HFF-Myc (cell line): ENCODE measurements at places on chromosomes 12 and 14.

GRCh38 chr12:4870423-4870822 is 39.3 kb upstream of the KCNA1 start:
- DNase-seq, result no peak

GRCh38 chr14:96710060-96710666 is 87.0 kb upstream of the VRK1 start:
- no peak for DNase-seq

GRCh38 chr12:69431591-69432222 is 38.5 kb upstream of the FRS2 start:
- no peak for DNase-seq

DNA sequence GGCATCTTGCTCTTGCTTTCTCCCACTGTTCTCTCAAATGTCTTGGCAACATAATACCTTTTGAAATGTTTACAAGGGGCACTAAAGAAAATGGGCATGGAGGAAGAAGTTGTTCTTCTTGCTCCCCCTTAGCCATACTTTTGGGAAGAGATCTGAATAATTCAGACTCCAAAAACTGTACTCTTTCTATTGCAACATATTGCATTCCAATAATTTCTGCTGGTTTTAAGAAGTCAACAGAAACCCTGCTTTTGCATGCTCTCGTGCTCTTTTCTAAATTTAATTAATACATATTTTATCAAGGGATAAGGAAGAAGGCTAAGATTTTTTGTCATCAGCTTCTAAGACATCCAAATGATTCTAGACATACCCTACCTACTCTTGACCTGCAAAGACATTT is 409.9 kb upstream of the SOX5 start:
- no peak for DNase-seq

GRCh38 chr14:22887990-22888378 is 5.0 kb downstream of the REM2 start:
- DNase-seq, result no peak

GRCh38 chr12:99960311-99960710 is 24.4 kb downstream of the ANKS1B start:
- DNase-seq, result no peak

- no peak for DNase-seq
These were observed 456.7 kb downstream of the SLC16A7 start for GRCh38 chr12:60052483-60052882.

DNA sequence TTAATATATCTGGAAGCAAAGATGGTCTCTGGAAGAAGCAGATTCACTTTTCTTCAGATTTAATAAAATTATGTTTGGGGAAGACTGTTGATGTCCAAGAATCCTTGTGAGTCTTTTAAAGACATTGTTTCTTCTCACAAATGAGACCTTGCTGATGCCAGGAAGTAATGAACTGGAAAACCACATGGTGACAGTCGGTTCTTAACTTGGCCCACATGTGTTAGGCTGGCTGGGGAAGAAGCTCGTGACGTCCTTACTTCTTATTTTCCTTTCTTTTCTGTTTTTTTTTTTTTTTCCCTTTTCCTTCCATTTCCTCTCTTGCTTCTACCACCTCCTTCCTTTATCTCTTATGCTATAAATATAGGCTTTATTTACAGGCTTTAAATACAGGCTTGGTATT is 950.2 kb downstream of the BCL11B start:
- no peak for DNase-seq

DNA sequence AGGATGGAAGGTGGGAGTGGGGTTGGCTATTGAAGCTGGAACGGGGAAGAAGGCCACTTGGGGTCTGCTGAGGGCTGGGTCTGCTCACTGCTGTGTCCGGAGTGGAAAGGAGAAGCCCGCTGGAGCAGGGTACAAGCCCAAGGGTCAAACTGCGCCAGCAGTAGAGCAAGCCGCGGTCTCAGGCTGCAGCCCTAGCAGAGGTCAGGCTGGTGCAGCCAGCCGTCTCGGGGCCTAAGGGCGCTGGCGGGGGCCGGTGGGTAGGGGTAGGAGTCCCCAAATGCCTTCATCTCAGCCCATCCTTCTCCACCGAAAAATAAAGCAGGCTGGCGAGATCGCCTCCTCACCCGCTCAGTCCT is 718 bp upstream of the JDP2 start:
- DNase-seq, result no peak

GRCh38 chr14:90830931-90831701 is 14.9 kb upstream of the TTC7B start:
- DNase-seq, result no peak

DNA sequence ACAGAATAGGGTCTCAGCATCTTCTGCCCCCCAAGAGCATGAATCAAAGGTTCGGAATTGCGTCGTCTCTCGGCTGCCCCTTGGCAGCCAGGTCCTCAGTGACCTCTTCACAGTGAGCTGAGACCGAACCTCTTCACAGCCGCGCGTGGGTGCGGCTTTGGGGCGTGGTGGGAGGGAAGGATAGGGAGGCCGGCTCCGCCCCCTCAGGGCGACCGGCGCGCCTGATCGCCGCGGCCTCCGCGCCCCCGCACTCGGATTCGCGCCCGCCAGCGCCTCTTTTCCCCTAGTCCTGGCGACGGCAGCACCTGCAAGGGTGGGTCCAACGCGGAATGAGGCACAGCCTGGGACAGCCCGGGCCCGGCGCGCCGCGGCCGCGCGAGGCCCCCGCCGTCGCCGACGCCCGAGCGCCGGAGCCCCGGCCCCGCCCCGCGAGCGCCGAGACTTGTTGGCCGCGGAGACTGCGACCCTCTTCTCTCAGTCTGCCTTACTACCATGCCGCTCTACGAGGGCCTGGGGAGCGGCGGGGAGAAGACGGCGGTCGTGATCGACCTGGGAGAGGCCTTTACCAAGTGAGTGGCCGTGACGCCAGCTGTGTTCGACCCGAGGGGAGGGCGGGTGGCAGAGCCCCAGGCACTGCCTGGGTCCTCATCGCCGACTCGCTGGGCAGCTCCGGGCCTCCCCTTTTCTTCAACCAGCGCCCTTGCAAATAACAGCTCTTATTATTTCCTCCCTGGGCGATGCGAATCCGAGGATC is at the start of gene ACTR10:
Gene ACTR10, plus strand, starts transcription at position 424 of the 754 bp plus-strand sequence. Its CDS starts 69 bp downstream, at position 493.
- peak; percentile 30 for DNase-seq

GRCh38 chr12:92827836-92828431 is 101.2 kb downstream of the EEA1 start:
- DNase-seq, result peak; percentile 27

DNA sequence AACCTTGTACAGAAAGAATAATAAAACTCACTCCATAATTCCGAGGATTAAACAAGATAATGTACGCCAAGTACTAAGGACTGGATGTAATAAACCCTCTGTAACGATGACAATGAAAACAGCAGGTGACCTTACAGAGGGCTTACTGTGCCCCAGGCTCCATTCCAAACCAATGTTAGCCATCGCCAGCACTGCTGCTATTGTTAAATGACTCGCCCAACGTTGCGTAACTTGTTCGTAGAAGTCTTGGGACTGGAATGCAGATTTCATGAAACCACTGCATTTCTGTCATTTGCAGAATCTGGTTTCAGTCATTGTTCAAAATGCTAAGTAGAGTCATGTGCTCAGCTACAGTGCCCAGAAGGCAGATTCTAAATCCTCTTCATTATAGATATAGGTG is 728 bp upstream of the STON2 start:
- peak; percentile 73 for DNase-seq

- no peak for DNase-seq
These were observed 618 bp downstream of the GNPNAT1 start for GRCh38 chr14:52790756-52791222.

GRCh38 chr12:68943848-68944247 is 10.9 kb upstream of the CPM start:
- DNase-seq, result no peak

GRCh38 chr14:36442824-36443241 is 77.2 kb downstream of the NKX2-1 start:
- DNase-seq, result no peak

GRCh38 chr14:95043314-95043713 is 114.0 kb downstream of the DICER1 start:
- DNase-seq, result no peak

GRCh38 chr14:100035700-100036099 is 29.5 kb upstream of the EVL start:
- no peak for DNase-seq

DNA sequence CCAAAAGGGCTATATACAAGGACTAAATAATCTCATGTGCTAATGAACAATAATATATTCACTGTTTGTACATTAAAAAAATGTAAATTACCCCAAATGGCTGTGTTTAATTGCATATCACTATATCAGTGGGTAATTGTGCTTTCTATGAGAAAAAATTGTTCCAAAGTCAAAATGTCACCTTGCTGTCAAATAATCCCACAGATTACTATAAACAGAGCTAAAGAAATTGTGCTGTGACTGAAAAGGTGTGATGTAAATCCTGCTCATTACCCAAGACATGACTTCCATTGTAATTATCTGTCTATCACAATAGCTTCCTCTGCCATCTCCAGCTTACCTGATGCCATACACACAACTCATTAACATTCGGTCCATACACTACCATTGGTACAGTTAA is 70.3 kb downstream of the ATP23 start:
- DNase-seq, result no peak

DNA sequence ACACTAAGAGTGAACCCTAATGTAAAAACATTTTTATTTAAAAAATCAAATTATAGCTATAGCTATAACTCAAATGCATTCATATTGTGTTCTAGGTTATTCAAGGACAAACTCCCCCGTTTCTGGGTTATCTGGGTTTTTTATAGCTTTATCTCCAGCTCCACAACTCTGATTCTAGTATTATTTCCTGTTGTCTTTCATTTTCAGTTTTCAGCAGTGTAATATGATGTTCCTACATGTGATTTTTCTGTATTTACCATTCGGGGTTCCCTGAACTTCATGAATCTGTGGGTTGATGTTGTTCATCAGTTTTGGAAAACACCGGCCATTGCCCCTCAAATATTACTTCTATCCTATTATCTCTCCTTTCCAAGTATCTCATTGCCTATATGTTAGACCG is 221.9 kb upstream of the FOXN3 start:
- no peak for DNase-seq

DNA sequence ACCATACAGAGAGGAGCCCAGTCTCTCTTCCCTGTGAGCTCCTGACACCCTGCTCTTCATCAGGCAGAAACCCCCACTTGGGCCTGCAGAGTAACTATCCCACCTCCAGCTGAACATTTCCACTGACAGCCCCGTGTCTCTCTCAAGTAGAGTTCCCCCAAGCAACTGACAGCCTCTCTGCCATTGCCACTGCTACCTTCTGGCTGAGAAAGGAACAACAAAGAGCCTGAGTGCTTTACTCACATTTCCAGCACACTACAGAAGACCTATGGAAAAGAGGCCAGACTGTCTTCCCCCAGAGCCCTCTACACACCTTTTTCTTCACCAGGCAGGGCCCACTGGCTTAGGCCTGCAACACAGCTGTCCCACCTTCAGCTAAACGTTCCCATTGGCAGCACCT is 18.4 kb upstream of the ASCL1 start:
- DNase-seq, result no peak

DNA sequence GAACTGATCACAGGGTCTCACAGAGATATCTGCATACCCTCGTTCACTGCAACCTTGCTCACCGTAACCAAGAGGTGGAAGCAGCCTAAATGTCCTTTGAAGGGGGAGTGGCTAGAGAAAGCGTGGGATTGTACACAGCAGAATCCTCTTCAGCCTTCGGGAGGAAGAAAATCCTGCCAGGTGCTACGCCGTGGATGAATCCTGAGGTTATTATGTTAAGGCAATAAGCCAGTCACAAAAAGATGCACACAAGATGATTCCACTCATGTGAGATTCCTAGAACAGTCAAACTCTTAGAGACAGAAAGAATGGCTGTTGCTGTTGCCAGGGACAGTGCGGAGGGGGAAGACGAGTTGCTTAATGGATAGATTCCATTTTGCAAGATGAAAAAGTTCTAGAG is 39.6 kb upstream of the SFSWAP start:
- no peak for DNase-seq

DNA sequence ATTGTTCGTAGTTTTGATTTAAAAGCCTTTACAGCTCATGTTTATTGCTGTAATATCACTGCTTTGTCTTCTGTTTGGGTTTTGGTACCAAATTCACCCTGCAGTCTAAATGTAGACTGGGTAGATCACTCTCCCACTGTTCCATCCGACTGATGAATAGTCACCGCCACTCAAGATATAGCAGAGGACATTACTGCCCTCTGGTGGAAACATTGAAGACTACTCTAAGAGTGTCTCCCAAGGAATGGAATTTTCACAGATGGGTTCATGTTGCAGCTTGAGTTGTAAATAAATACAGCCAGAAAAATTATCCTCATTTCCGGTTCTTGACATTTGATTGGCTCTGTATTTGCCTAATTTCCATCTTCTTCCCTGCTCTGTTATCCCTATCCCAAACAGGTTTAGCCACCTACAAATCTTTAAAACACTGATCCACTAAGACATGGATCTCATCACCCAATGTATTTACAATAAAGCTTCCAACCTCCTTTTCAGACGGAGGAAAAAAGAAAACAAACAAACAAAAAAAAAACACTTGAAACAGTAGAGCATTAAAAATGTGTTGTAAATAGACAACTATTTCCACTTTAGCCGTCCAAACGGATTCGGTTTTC is 198.3 kb upstream of the CPNE8 start:
- peak; percentile 7 for DNase-seq

- no peak for DNase-seq
These were observed 47.9 kb upstream of the CERS5 start for GRCh38 chr12:50215033-50215432.

DNA sequence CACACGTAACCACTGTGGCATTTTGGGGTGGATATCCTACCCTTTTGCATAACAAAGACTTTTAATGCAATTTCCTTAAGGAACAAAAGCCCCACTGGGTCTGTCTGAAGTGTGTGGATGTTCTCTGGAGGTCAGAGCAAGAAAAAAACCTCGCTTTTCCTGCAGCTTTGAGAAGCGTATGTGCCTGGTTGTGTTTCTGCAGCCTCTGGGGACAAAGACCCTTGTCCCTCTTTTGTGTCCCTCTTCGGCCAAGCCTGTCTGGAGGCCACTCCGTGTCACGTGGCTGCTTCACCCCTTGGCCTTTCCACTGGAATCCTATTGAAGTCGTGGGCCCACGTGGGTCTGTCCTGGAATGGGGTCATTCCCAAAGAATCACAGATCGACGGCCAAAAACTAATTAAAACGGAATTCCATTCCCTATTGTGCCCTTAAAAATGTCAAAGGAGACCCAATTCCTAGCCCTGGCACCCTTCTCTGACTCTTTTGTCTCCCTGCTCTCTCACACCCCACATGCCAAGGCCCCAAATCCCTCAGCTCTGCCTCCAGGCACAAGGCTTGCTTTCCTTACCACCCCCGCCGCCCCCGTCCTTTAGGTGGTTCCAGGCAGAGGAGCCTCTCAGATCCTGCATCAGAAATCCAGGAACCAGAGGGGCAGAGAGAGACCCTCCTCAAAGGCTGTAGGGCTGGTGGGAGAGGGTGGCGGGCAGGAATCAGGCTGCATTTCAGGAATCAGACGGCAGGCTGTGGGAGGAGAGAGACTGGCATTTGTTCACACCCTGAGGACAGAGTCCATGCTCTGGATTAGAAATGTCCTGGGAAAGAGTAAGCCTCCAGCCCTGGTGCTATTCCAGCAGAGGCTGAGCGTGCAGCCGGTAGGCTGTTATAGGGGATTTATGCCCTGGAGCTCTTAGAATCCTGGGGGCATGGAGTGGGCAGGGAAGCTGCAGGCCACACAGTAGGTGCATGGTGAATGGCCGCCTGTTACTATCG is 12.6 kb upstream of the CYP46A1 start:
- no peak for DNase-seq

- DNase-seq, result no peak
These were observed 11.8 kb upstream of the TBK1 start for GRCh38 chr12:64440100-64440499.
